ENCODE measurements at places on chromosomes 12 and 14. TPM values are rescaled to one million over a fixed set of nuclear protein-coding genes. Genes with fewer than 3 reads are reported as not detected.

The LAG3 gene
- 206 TPM for total RNA-seq

The DCN gene
- not detected for total RNA-seq

The WNT5B gene
- 0.26 TPM for total RNA-seq

The EIF4B gene
- 964 TPM for total RNA-seq
